ENCODE measurements at places on chromosomes 3 and 15. TPM values are rescaled to one million over a fixed set of nuclear protein-coding genes. Genes with fewer than 3 reads are reported as not detected.

The GPR87 gene
- total RNA-seq, result not detected

DNA sequence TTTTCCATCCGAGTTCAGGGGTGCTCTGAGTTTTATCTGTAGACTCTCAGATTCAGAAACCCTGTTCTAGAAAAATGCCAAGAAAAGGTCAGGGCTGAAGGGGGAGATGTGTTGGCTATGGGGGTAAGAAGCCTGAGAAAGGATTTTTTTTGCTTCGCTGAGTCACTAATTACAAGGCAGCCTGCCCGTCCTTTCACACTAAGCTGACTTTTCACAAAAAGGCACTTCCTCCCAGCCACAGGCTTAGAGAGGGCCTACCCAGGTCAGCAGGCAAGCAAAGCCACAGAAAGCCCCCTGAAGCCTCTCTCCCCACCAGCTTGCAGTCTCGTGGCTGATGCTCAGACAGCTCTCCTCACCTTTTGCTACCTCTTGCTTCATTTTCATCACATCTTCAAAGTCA lies 192.6 kb upstream of the PRICKLE2 start:
- H3K36me3 ChIP-seq, result no peaks in the 10 kb centered on the region
- peaks cover 17% of the 10 kb centered on the region for H3K4me1 ChIP-seq
- H3K27ac ChIP-seq, result peak overlapping the region; percentile 75
- no peak for DNase-seq
- H3K27me3 ChIP-seq, result no peaks in the 10 kb centered on the region

The SCG5 gene
- total RNA-seq, result 2.5 TPM

- DNase-seq, result no peak
- H3K36me3 ChIP-seq, result peaks cover 27% of the 10 kb centered on the region
- no peak overlapping the region for H3K27ac ChIP-seq
- H3K4me1 ChIP-seq, result peaks cover 3% of the 10 kb centered on the region
- H3K27me3 ChIP-seq, result no peaks in the 10 kb centered on the region
- no peak overlapping the region for H3K4me3 ChIP-seq
Measured at GRCh38 chr3:48546203-48546829, 10.3 kb downstream of the PFKFB4 start.

The CLDN18 gene
- total RNA-seq, result not detected

The GABRA5 gene
- total RNA-seq, result not detected

The ZDHHC23 gene
- 0.31 TPM for total RNA-seq

DNA sequence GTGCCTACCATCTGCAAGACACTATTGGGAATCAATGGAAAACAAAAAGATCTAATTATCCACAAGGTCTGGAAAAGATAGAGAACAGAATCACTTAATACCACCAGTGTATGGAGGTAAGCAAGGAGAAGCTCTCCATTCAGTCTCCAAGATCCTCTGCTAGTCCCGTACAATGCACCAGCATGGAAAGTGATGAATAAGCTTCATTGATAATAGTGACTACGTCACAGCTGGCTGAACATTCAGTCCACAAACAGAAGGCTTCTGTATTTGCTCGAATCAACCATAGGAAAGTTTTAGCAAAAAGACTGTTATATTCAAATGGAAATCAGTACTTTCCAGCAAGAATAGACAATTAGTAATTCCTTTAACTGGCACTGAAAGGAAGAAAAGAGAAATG lies 42.9 kb downstream of the IGSF11 start:
- peaks cover 1% of the 10 kb centered on the region for H3K27me3 ChIP-seq
- DNase-seq, result no peak
- no peaks in the 10 kb centered on the region for H3K36me3 ChIP-seq
- H3K27ac ChIP-seq, result no peak overlapping the region

- H3K4me1 ChIP-seq, result peaks cover 56% of the 10 kb centered on the region
- no peaks in the 10 kb centered on the region for H3K36me3 ChIP-seq
- no peaks in the 10 kb centered on the region for H3K27me3 ChIP-seq
- H3K27ac ChIP-seq, result no peak overlapping the region
- no peak for DNase-seq
- no peak overlapping the region for H3K4me3 ChIP-seq
Measured at GRCh38 chr3:30350011-30350410, 256.4 kb upstream of the TGFBR2 start.

DNA sequence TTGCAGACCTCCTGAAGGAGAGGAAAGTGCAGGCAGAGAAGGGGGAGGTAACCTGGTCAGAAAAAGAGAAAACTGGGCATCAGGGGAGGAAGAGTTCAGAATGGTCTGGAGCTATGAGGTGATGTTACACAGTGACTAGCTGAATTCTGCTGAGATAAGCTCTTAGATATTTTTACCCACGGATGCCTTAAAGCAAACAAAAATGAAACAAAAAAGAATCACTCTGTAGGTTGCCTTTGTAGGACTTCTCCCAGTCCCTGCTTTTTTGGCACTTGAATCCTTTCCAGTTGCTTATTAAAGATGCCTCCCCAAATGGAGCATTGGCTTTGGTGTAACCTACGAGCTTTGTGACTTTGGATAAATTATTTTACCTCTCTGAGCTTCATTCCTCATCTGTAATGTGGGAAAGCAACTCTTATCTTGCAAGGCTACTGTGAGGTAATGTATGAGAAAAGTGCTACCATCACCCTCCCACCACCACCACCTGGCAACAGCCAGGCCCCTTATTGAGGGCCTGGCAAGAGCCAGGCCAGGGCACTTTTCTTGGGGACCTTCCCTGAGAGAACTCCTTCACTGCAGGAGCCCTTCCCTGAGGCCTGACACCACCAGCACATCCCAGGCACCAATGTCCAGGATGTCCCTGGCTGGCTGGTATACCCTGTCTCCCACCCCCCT lies 2.7 kb downstream of the CCR1 start:
- H3K36me3 ChIP-seq, result no peaks in the 10 kb centered on the region
- H3K27me3 ChIP-seq, result peaks cover 1% of the 10 kb centered on the region
- no peak overlapping the region for H3K27ac ChIP-seq
- no peak overlapping the region for H3K4me3 ChIP-seq
- DNase-seq, result no peak
- H3K4me1 ChIP-seq, result no peaks in the 10 kb centered on the region

GRCh38 chr15:43915631-43916325 lies 89.0 kb downstream of the WDR76 start:
- DNase-seq, result no peak
- H3K4me1 ChIP-seq, result peaks cover 50% of the 10 kb centered on the region
- no peaks in the 10 kb centered on the region for H3K27me3 ChIP-seq
- no peak overlapping the region for H3K27ac ChIP-seq
- peaks cover 1% of the 10 kb centered on the region for H3K36me3 ChIP-seq
- H3K4me3 ChIP-seq, result no peak overlapping the region

DNA sequence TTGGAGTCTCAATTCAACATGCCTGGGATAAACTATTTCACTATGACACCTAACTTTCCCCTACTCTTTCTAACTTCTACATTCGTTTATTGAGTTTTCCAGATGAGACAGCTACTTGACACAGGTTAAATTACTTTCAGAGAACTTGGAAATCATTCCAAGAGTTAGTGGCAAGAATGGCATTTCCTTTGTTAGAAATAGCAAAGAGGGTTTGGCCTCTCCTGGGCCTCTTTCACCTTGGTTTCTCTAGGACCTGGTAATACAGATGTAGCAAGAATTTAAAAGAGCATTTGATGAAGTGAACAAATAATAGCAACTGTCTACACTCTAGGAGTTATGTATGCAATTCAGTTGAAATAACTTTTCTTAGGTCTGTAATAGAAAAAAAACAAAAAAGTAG lies 748.9 kb downstream of the MECOM start:
- H3K27ac ChIP-seq, result no peak overlapping the region
- H3K4me1 ChIP-seq, result peaks cover 6% of the 10 kb centered on the region
- DNase-seq, result no peak
- no peaks in the 10 kb centered on the region for H3K27me3 ChIP-seq
- H3K4me3 ChIP-seq, result no peak overlapping the region
- no peaks in the 10 kb centered on the region for H3K36me3 ChIP-seq

GRCh38 chr15:55907797-55908196 lies 85.6 kb downstream of the NEDD4 start:
- peaks cover 58% of the 10 kb centered on the region for H3K4me1 ChIP-seq
- no peaks in the 10 kb centered on the region for H3K36me3 ChIP-seq
- no peak for DNase-seq
- H3K27me3 ChIP-seq, result no peaks in the 10 kb centered on the region

The SEMA6D gene
- 4.9 TPM for total RNA-seq

- H3K4me3 ChIP-seq, result no peak overlapping the region
- DNase-seq, result no peak
- peaks cover 14% of the 10 kb centered on the region for H3K36me3 ChIP-seq
- H3K27ac ChIP-seq, result no peak overlapping the region
- H3K4me1 ChIP-seq, result no peaks in the 10 kb centered on the region
Measured at GRCh38 chr3:17219593-17219992, 334.8 kb downstream of the PLCL2 start.

All from chondrocyte (in vitro differentiated cells).